ENCODE measurements at places on chromosomes 3 and 15.

DNA sequence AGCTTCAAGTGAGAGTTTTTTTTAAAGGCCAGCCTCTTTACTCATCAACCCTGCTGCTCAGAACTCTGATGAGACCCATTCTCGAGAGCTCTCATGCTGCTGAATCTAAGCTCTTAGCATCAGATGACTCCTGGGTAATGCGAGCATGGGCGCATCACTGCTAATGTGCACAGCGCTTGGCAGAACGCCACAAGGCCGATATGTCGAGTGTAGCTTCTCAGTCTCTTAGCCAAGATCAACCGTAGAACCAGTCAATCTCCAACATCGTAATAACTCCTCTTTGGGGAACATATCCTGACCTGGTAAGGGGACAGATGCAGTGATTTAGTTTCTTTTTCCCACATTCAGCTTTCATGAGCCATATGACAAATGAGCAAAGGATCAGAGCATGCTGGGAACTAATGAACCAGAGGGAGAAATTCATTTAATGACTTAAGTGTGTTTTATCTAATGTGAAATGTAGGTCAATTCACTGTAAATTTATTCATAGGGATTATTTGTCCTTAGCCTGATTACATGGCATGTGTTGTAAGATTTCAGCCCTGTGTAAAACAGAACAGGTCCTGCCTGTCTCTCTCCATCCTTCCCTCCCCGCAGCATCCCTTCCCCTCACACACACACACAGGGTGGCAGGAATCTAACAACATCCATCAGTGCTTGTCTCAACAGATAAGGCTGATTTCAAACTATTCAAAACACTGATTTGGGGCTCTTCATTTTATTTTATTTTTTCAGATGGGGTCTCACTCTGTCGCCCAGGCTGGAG lies 195.4 kb upstream of the C2CD4B start:
- no peak for DNase-seq

- no peak for DNase-seq
Observed at GRCh38 chr3:193767353-193768069, 174.5 kb downstream of the OPA1 start.

DNA sequence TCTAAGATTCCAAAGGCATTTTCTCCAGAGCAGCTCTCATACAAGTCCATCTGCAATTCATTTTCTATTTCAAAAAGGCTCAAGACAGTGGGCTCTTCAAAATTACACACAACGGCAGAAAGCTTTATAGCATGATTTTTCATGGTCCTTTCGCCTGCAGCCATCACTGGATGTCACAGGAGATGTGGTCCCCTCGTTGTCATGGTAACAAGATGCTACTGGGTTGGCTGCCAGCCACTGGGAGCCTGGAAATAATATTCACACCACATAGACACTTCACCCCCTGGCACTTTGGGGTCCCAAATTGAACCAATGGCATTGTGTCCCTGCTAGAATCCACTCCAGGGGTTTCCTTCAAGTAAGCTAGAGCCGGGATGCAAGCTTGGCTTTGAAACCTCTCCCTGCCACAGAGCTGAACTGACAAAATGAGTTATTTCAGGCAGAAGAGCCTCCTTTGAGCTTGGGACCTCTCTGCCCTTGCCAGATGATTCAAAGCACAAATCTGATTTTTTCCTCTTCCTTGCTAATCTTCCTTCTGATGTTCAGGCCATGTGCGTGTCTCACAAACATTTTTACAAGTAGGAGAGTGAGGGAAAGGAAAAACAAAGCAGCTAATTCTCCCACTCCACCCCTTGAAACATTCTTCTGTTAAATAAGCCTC lies 512.6 kb upstream of the ADAMTS9 start:
- no peak for DNase-seq

- no peak for DNase-seq
Observed at GRCh38 chr15:41556677-41557076, 2.3 kb upstream of the TYRO3 start.

- no peak for DNase-seq
Observed at GRCh38 chr3:141905129-141905528, 28.7 kb downstream of the ATP1B3 start.

- DNase-seq, result no peak
Observed at GRCh38 chr15:86840996-86841395, 761.3 kb downstream of the AGBL1 start.

- no peak for DNase-seq
Observed at GRCh38 chr3:140424726-140425125, 253.1 kb upstream of the TRIM42 start.

GRCh38 chr3:64666171-64666588 lies 21.6 kb downstream of the ADAMTS9 start:
- no peak for DNase-seq

DNA sequence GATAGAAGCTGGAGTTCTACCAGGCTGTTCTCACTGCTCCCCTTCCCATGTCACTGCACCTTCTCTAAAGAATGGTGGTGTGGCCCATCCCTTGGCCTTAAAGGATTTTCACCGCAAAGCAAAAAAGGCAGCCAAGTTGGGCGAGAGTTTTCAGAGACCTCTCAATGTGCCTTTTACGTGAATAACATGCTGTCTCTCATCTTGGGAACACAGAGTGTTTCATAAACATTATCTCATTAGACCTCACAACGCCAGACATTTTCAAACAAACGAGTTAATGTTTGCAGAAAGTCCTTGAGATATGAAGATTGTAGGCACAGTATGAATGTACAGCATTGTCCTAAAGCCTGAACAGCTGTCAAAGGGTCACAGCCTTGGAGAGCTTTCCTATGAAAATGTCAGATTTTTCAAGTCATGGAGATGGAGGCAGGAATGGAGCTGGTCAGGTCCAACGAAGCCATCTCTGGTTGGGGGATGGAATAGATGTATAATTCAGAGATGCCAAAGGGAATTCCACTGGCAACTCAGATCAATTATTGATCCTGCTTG lies 21.3 kb downstream of the TM4SF1 start:
- DNase-seq, result no peak

- no peak for DNase-seq
Observed at GRCh38 chr3:150149651-150150051, 179.0 kb upstream of the PFN2 start.

DNA sequence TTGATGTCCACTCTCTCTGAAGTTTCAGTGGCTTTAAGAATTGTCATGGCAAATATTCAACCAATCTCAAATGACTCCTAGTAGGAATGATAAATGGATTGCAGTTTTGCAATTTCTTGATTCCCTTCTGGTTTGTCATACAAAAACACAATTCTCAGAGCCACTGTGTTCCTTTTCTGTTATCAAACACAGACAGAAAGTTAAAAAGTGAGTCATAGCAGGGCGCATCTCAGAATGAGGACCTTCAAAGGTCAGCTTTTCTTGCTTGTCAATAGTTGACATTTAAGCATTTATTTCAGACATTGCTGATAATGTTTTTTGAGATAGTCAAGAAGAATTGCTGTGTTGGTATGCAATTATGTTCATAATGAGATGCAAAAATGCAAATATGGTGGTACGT lies 405.9 kb downstream of the NR2F2 start:
- no peak for DNase-seq

DNA sequence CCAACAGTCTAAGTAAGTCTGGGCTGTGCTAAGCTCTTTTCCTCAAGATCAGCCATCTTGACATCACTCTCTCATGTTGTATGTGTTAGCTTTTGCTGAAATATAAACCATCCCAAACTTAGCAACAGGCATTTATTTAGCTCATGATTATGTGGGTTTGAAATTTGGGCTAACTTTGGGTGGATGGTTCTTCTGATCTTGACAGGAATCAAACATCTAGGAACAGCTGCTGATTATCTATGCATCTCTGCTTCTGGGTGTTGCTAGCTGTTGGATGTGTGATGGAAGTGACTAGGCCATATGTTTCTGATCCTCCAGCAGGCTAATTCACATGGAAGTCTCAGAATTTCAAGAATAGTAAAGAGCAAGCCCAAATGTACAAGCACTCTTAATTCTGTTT lies 615.2 kb upstream of the TGFBR2 start:
- no peak for DNase-seq

DNA sequence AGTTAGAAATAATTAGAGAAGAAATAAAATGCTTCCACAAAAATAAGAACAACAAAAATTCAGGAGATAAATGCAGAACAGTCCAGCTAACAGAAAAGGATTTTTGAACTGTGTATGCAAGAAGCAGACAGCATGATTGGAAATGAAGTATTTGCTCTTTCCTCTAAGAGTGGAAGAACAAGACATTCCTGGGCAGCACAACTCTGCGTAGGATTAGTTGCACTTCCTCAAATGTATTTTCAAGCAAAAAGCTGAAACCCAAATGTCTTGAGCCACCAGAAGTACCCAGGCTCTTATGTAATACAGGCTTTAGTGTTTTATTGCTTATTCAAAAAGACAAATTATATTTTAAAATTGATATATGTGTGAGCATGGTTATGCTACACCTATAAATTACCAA lies 127.2 kb downstream of the ZBTB20 start:
- DNase-seq, result no peak

- DNase-seq, result no peak
Observed at GRCh38 chr3:12447075-12447474, 37.2 kb upstream of the TSEN2 start.

DNA sequence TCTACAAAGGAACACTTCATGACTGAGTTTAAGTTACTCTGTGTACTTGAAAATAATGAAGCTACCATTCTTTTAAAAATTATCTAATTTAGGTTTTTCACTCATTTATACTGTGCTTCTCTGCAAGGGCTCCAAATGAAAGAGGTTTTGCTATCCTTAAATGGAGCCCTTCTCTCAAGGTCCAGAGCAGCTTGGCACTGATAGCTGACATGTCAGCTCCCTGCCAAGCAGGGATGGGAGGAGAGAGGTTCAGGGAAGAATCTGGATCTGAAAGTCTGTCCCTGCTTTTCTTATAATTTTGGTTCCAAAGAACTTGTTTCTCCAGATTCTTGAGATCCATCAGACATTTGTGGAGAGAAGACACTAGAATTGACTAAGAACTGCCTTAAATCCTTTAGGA lies 39.1 kb downstream of the MRPS11 start:
- no peak for DNase-seq

DNA sequence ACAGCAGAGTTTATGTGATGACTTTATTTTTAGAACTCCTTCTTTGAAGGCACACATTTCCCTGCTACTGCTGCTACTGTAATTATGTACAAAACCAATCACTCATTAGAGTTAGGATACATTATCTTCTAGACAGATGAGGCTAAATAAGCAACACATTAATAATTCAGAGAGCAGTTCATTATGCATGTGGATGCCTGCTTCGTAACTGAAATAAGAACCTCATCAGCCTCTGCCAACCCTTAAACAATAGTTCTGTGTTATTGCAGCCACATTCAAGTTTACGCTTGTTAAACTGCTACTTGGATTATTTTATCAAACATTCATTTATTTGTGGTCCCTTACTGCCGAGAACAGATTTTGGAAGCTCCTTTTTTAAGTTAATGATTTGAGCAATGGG lies 52.5 kb upstream of the C15orf61 start:
- no peak for DNase-seq

- DNase-seq, result no peak
Observed at GRCh38 chr3:48429960-48430707, at the start of gene PLXNB1. Gene PLXNB1 (minus strand): TSS chr3:48430086. CDS start chr3:48424611, 5,475 bp downstream.

DNA sequence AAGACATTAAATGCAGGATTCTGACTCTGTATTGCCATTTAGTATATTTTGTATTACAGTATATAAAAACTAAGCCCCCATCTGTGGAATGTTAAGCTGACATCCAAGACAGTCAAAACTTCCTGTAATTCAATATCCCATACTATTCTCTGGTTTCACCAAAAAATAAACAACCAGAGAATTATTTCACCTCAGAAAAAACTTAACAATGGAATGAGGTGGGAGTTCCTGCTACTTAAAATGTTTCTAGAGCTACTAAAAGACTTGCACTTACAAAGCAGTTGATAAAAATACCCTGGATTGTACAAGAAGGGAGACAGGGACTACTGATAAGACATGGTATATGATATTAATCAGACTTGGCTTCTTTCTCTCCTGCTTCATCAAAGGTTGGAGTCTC lies 8.3 kb downstream of the ARL13B start:
- DNase-seq, result no peak

All from chondrocyte (in vitro differentiated cells).